ENCODE measurements at places on chromosomes 13 and 19.

- no peak for DNase-seq
These were observed 17.6 kb upstream of the RASA3 start for GRCh38 chr13:114149774-114150740.

DNA sequence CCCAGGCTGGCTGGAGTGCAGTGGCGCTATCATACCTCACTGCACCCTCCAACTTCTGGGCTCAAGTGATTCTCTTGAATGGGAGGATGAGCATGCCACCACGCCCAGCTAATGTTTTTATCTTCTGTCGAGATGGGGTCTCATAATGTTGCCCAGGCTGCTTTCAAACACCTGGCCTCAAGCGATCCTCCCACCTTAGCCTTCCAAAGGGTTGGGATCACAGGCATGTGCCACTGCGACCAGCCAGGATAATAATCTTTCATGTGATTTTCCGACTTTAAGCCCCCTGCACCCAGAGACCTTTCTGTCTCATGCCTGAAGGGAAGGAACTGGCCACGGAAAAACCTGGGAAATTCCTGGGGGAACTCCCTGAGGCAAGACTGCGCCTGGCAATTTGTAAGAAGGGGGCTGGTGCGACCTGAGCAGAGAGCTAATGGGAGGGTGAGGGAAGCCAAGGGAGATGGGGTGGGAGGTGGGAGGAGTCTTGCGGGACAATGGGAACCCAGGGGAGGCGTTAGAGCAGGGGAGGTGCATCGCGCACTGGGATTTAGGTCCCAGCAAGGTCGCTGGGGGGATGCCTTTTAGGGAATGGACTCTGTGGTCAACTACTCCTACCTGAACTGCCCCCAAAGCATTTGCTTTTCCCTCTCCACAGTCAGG lies 1.2 kb upstream of the CCDC124 start:
- DNase-seq = no peak

DNA sequence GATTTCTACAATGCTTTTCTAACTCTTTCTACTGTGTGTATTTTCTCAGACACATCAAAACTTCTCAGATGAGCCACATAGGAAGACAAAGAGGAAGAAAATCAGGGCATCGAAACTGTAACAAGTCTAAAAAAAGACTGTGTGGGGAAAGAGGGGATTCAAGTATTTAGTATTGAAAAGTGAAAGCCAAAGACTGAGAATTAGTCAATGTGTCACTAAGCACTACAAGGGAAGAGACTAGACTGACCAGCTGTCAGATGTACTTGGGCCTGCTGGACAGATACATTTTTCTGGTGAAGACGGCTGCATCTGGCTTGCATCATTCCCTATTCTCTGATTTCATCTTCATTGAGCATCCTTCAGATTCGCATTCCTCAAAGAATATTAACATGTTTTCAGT lies 25.4 kb downstream of the COMMD6 start:
- DNase-seq = no peak

DNA sequence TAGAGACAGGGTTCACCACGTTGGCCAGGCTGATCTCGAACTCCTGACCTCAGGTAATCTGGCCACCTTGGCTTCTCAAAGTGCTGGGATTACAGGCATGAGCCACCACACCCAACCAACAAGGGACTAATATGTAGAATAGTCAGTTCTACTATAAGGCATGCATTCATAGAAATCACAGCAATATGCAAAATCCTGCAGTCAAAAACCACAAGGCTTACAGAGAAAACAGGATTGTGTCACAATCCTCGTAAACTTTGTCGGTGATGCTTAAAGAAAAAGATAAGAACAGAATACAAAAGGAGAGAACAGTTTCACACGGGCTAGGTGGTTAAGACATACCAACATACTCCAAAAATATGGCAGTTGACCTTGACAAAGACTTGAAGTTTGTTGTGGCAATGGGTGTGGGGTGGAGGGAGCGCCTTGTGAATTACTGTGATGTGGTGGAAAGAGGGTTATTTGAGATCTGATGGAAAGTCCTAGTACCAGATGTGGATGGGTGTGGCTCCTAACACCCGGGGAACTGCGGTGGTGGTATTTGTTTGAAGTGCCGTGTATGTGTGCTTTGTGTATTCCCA lies 12.4 kb downstream of the NOSIP start:
- no peak for DNase-seq

- no peak for DNase-seq
These were observed 4.7 kb upstream of the NUDT19 start for GRCh38 chr19:32686847-32687475.

DNA sequence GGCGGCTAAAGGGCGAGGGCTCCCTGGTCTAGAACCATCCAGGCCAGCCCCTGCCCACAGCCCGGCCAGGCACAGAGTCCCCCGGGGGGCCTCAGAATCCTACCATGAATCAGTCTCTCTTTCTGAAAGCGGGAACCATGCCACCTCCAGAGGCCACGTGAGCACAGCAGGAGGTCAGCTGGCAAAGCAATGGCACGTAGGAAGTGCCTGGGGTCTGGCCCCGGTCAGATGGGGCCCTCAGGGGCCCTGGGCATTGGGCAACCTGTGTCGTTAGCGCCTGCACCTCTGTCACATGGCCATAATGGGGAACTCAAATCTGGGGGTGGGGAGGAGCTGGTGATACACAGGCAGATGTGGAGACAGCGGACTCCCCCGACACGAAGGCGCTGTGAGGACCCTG lies 8.8 kb downstream of the MFSD12 start:
- no peak for DNase-seq

- no peak for DNase-seq
These were observed 498.1 kb downstream of the COG6 start for GRCh38 chr13:40153516-40153915.

GRCh38 chr13:41401366-41401765 lies 56.0 kb upstream of the RGCC start:
- no peak for DNase-seq
